ENCODE measurements at places on chromosomes 11 and 22.

DNA sequence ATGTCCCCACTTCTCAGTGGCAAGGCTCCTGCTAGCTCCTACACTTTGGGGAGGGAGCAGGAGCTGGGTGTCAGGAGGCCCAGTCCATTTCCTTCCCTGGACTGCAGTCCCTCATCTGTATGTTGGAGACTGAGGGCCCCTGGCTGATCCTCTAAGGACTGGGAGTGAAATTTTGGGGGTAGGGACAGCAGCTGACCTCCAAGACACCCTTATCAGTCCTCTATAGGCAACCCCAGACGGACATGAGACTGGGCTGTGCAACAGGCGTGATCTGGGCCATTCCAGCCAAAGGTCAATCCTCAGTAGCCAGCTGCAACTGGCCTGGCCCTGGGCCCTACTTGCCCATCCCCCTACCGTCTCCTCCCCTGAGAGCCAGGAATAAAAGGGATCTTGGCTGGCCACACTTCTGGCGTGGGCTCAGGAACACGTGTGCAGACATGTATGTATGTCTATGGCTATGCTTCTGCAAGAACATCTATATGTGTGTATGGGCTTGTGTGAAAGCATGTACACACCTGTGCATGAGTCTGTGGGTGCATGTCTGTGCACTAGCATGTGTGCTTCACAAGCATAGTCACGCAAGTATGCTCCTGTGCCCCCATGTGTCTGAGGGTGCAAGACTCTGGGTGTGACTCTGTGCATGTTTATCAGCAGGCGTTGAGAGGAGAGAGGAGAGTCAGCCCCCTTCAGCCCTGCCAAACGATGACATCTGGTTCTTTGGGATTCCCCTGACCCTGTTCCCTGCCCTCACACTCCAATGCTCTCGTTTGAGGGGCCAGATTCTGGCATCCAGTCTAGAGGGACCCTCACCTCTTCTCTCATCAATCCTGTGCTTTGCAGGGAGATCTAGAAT lies 24.6 kb upstream of the DGAT2 start:
- no peak for DNase-seq

GRCh38 chr11:71542879-71543777 lies 5.1 kb upstream of the KRTAP5-9 start:
- DNase-seq = no peak

DNA sequence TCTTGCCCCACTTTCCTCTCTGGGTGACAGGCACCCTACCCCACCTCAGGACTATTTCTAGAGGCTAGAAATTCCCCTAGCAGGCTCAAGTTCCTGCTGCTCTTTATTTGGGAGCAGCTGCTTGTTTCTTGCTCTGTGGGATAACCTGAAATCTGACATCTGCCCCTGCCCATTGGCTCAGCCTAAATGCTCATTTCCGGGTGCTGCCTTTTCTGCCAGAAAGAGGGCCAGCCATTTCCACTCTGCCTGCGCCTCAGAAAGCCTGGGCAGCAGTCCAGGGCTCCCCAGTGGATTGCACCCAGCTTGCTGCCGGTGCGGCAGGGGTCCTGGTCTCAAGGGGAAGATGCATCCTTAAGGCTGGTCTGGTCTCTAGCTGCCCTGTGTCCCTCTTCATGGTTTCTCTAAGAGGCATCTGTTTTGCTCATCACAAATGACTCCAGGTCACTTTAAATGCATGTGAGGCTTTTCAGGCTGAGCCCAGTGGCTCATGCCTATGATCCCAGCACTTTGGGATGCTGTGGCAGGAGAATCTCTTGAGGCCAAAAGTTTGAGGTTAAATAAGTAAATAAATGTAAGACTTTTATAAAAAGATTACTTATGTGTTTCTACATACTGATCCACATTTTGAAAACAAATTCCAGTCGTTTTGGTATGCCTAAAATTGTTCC lies 10.3 kb upstream of the PNPLA5 start:
- no peak for DNase-seq

DNA sequence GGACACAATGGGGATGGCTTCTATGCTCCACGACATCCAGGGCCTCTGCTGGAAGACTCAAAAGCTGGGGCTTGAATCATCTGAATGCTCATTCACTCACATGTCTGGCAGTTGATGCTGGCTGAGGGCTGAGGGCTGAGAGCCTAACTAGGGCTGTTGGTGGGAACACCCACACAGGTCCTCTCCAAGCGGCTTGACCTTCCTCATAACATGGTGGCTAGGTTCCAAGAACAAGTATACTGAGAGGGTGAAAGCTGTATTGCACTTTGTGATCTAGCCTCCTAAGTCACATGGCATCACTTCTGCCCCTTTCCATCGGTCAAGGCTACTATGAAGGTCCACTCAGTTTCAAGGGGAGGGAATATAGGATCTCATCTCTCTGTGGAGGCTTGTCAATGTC lies 7.5 kb downstream of the TMEM151A start:
- DNase-seq = no peak

- no peak for DNase-seq
Observed at GRCh38 chr22:25232301-25232700, 12.9 kb downstream of the CRYBB2 start.

- DNase-seq = no peak
Observed at GRCh38 chr22:44802956-44803355, 50.6 kb downstream of the ARHGAP8 start.

DNA sequence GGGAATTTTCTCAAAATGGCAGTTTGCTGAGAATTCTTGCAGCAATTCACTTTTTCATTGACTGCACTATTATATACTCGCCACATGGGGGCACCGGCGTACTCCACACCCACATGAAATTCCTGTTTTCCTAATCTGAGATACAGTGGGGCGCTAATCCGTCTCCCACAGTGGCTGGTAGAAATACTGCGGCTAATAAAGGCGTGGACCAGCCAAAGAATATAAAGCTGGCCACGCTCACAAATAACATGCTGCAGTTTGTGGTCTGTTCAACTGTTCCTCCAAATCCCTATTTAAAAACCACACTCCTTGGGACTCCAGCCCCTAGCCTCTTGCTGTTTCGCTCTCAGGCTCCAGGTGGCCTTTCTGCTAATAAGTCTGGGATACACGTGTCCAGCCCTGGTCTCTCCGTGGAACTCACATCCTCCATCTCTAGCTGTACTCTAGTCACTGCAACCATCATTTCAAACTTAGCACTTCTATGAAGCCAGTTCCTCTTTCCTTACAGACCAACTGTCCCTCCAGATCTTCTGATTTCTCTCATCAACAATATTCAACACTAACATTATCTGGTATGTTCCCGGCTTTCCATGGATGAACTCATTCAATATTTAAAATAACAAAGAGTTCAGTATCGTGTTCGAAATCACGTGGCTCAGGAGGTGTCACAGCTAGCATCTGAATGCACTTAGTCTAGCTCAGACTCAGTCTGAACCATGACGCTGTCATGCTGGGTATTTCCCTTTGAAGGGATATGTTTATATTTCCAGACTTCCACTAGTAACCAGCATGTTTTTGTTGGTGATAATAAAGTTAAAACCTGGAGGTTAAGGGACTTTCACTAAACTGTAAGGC lies 22.0 kb downstream of the TBRG1 start:
- DNase-seq = peak; percentile 47

DNA sequence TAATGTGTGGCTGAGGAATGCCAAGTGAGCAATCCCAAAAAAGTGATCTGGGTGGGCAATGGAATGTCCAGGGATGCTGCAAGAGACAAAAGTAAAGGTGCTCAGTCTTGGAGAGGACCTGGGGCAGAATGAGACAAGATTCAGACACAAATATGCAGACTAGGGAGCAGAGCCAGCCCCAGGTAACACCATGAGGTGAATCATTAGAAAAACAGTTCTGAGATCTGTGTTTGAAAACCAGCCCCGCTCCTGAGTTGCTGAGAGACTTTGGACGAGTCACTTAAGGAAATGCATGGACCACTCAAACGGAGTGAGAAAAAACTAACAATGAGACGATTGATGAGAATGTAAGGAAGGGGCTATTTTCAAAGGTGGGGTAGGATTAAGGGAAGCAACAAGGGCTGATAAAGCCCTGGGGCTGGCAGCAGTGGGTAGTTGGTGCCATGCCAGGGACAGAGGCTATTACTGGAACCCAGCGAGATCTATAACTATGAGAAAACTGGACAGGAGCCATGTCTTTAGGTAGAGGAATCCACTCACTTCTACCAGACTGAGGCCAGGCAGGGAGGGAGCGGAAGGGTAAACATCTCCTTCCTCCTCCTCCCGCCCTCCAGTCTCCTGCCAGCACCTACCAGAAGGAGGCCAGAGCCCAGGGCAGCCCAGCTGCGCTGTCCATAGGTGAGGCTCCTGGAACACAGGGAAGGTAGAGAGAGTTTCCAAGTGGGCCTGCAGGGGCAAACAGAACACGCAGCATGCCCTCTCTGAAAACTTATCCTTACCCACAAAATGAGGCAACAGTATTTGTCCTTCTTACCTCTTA lies 130.4 kb upstream of the TEAD1 start:
- no peak for DNase-seq

DNA sequence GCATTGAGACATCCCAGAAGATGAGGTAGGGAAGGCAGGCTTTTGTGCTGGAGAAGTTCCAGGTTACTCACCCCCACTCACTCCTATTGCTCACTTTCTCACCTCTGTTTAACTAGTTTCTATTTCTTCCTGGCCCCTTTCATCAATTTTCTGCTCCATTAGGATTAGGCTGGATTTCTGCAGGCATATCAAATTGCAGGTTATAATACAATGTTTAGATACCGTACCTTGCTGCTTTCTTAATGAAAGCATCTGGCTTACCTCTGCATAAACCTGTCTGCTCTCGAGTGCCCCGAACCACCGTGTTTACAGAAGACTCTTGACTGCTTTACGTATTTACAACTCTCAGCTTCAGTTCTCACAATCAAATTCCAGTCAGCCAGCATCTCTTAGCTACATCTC lies 173.7 kb downstream of the ADAMTS15 start:
- DNase-seq = no peak

DNA sequence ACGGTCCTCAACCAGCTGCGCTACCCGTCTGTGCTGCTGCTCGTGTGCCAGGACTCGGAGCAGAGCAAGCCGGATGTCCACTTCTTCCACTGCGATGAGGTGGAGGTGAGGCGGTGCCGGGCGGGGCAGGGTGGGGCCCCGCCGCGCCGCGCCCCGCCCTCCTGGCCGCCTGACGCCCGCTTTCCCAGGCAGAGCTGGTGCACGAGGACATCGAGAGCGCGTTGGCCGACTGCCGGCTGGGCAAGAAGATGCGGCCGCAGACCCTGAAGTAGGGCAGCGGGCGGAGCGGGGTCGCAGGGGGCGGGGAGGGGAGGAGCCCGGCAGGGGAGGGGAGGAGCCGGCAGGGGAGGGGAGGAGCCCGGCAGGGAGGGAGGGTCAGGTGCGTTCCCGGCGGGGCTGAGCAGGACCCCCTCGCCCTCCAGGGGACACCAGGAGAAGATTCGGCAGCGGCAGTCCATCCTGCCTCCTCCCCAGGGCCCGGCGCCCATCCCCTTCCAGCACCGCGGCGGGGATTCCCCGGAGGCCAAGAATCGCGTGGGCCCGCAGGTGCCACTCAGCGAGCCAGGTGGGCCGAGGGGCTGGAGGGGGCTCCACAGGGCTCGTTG lies 14.7 kb downstream of the EPS8L2 start:
- DNase-seq = peak; percentile 39
